ENCODE measurements at places on chromosomes 3 and 15. TPM values are rescaled to one million over a fixed set of nuclear protein-coding genes. Genes with fewer than 3 reads are reported as not detected.

- DNase-seq, result no peak
Measured at GRCh38 chr3:181929501-181929900, 217.8 kb downstream of the SOX2 start.

DNA sequence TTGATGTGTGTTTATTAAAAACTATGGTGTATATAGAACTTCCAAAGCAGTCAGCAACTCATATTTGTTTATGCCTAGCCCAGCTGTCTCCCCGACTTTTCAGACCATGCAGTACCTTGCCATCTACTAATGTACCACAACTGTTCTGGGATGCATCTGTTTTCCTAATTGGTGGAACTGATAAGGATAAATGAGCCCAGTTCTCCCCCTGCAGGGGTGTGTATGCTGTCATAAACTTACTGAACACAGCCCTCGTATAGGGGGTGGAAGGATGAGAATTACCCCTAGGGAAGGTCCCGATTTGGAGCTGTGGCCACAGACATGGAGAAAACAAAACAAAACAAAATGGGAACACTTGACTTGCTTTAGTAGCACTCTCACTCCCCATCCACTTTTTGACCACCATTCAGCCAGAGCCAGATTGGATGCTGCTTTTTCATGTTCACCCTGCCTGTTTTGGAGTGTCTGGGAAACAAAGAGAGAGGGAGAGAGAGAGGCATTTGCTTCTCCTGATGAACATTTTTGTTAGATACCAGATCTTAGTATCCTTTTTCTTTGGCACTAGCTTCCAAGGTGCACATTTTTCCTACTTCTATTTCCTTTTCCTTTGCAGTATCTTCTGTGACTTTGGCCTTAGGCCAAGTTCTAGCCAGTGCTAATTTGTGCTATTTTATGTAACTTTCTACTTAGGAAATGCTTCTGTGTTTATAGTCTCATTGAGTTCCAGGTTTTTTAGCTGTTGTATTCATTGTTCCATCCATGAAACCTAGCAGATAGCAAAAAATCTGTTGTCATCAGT, 29.1 kb downstream of the CADM2 start:
- no peak for DNase-seq

DNA sequence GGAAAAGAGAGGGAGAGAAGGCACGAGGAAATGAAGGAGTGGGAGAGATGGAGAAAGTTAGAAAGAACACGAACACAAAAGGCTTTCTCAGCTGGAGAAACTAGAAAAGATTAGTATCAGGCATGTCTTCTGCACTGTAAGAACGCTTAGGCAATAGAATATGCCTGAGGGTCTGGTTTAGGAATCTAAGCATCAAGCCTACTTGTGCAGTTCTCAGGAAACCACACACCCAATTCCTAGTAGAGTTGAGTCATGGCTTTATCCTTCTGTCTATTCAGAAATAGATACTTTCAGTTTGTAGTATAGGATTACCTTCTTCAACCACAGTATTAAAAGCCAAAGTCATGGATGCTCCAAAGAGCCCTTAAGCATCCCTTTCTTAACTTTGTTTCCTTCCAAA, 969.4 kb downstream of the NTRK3 start:
- no peak for DNase-seq

DNA sequence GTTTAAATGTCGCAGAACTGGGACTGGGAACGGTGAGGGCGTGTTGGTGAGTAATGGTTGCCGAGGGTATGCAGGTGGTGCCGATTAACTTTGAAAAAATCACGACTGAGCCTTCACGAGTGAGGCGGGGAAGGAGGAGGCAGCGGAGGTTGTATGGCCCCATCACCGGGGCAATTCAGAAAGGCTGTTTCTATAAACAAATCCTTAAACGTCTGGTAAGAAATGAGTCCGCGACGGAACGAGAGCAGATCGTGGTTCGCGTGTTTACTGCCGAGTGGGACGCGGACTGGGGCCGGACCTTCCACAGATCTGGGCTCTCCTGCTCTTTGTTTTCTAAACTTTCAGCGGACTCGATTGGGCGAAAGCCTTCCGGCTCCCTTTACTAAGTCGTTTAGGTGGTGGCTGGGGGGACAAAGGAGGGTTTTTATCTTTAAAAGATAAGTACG, 2.7 kb downstream of the IGF1R start:
- DNase-seq, result no peak

DNA sequence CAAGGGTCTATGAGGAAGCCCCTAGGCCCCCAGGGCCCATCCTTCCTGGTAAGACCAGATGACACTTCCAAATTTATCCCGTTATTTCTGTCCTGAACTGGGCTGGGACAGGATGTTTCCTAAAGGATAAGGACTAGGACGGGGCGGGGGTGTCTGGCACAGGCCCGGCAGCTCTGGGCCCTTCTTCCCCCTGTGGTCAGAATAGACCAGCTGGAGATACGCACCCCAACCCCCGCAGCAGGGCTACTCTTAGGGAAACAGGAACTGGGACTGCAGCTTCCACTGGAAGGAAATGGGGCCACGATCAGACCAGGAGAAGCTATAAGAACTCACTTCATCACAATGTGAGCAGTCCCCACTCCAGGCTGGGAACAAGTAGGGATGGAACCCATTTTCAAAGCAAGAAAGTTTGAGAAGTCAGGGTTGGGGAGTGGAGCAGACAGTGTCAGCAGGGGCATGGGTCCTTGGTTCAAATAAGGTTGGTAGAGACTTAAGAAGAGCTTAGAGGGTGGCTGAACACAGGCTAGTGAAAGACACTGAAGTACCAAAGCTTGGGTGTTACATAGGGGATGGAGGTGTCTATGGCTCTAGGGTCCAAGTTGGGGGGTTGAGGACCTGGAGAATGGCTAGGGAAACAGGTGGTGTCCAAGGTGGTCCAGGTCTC, 1.1 kb downstream of the NCKIPSD start:
- no peak for DNase-seq

CRYBG3 gene
- total RNA-seq, result 14.2 TPM

CLSTN2 gene
- not detected for total RNA-seq

STRA6 gene
- total RNA-seq, result not detected
